PC-9 (cell line): ENCODE measurements at places on chromosomes 7 and 10.

- H3K4me1 ChIP-seq = peaks cover 22% of the 10 kb centered on the region
- H3K36me3 ChIP-seq = no peaks in the 10 kb centered on the region
- no peak overlapping the region for H3K4me3 ChIP-seq
- peak overlapping the region; percentile 3; the same call in 1 of the 2 replicates for H3K27ac ChIP-seq
- no peaks in the 10 kb centered on the region for H3K27me3 ChIP-seq
Measured at GRCh38 chr7:21086688-21087087, 300.0 kb upstream of the SP8 start.

GRCh38 chr10:1524540-1524939 lies 212.8 kb downstream of the ADARB2 start:
- H3K4me1 ChIP-seq = no peaks in the 10 kb centered on the region
- no peak overlapping the region for H3K4me3 ChIP-seq
- H3K36me3 ChIP-seq = no peaks in the 10 kb centered on the region

DNA sequence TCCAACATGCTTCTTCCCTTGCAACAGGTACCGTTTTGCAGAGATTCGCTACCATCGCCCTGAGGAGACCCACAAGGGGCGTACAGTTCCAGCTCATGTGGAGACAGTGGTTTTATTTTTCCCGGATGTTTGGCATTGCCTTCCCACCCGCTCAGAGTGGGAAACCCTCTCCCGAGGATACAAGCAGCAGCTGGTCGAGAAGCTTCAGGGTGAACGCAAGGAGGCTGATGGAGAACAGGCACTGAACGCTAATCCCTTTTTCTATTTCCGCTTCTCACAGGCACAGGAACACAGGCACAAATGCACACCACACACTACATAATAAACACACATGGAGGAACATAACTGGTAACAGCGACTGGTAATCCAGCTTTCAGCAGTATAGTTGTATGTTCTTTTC lies 35.2 kb downstream of the CCAR1 start:
- H3K27ac ChIP-seq = no peak overlapping the region
- H3K4me3 ChIP-seq = no peak overlapping the region
- H3K27me3 ChIP-seq = no peaks in the 10 kb centered on the region
- DNase-seq = no peak

DNA sequence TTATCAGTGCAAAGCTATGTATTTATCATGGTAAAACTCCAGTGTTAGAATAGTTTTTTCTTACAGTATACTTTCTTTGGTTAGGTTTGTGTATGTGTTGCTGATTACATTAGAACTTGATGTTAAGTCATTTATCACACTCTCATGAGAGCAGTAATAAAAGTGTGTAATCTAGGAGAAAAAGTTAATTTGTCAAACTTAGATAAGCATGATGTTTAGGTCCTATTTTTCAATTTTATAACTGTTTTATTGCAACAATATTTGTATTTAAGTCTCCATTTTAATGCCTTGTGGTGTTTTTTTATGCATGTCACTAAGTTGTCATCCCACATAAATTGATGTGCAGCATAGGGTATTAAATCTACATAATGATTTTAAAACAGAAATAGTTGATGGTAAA lies 28.8 kb upstream of the DNAH11 start:
- no peaks in the 10 kb centered on the region for H3K27me3 ChIP-seq
- 0 out of 2 replicates have a peak, but pooled peaks cover 2% of the 10 kb centered on the region for H3K36me3 ChIP-seq
- no peak overlapping the region for H3K4me3 ChIP-seq
- H3K4me1 ChIP-seq = no peaks in the 10 kb centered on the region
- no peak for DNase-seq

GRCh38 chr7:117435475-117436043 lies 8.3 kb upstream of the ASZ1 start:
- H3K27me3 ChIP-seq = no peaks in the 10 kb centered on the region
- no peak overlapping the region for H3K4me3 ChIP-seq

GRCh38 chr7:51261950-51262795 lies 54.4 kb downstream of the COBL start:
- H3K27me3 ChIP-seq = no peaks in the 10 kb centered on the region
- no peak for DNase-seq
- no peaks in the 10 kb centered on the region for H3K36me3 ChIP-seq
- peaks cover 36% of the 10 kb centered on the region for H3K4me1 ChIP-seq

GRCh38 chr10:128078136-128078969 lies 47.9 kb downstream of the MKI67 start:
- H3K36me3 ChIP-seq = no peaks in the 10 kb centered on the region
- H3K4me3 ChIP-seq = no peak overlapping the region
- no peaks in the 10 kb centered on the region for H3K4me1 ChIP-seq
- no peaks in the 10 kb centered on the region for H3K27me3 ChIP-seq

GRCh38 chr7:124033807-124034753 lies 1.2 kb upstream of the TMEM229A start:
- no peak overlapping the region for H3K4me3 ChIP-seq
- H3K27me3 ChIP-seq = no peaks in the 10 kb centered on the region
- no peaks in the 10 kb centered on the region for H3K4me1 ChIP-seq

DNA sequence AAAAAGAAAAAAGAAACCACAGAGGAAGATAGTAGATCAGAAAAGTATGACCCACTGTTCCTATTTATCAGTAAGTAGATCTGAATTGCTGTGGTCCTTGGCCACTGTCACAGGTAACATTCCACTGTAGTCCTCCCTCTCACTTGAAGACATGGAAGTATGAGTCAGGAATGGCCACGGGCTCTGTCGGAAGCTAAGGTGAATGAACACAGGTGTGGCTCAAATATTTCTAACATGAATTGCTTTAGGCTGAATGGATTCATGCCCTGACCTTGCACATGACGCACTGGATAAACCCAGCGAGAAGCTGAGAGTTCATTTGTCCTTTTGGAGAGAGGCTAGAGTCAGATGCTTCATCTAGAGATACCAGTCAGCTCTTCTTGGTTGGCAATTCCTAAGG lies 224.5 kb upstream of the SP8 start:
- peak overlapping the region; percentile 72 for H3K27ac ChIP-seq
- H3K27me3 ChIP-seq = no peaks in the 10 kb centered on the region
- H3K36me3 ChIP-seq = 0 out of 2 replicates have a peak, but pooled peaks cover 7% of the 10 kb centered on the region
- DNase-seq = peak; percentile 36
- no peak overlapping the region for H3K4me3 ChIP-seq

DNA sequence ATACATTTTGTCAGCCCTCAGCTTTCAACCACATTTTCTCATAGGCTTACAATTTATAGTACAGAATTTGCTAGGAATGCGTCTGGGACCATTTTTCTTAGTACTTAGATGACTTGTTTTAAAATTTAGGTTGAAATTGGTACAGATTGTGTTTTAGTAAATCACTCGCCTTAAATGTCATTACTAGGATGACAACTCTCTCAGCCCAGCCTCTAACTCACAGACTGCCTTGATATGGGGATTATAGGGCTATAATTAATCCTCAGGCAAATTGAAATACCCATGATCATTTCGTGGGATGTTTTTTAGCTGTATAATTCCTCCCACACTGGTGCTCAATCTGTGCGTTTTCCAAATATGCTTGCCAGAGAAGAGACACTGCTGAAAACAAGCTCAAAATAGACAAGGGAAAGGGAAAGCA lies 299.7 kb upstream of the AKR1E2 start:
- no peaks in the 10 kb centered on the region for H3K36me3 ChIP-seq
- H3K27me3 ChIP-seq = no peaks in the 10 kb centered on the region
- no peak for DNase-seq
- no peak overlapping the region for H3K27ac ChIP-seq
- no peak overlapping the region for H3K4me3 ChIP-seq
